Peyer's patch (tissue), 4 donors: ENCODE measurements at places on chromosomes 2 and 18.

GRCh38 chr2:55947752-55948151 lies 24.2 kb upstream of the EFEMP1 start:
- H3K4me3 ChIP-seq, result no peak overlapping the region
- no peak overlapping the region for H3K27ac ChIP-seq
- no peaks in the 10 kb centered on the region for H3K4me1 ChIP-seq
- no peaks in the 10 kb centered on the region for H3K27me3 ChIP-seq

DNA sequence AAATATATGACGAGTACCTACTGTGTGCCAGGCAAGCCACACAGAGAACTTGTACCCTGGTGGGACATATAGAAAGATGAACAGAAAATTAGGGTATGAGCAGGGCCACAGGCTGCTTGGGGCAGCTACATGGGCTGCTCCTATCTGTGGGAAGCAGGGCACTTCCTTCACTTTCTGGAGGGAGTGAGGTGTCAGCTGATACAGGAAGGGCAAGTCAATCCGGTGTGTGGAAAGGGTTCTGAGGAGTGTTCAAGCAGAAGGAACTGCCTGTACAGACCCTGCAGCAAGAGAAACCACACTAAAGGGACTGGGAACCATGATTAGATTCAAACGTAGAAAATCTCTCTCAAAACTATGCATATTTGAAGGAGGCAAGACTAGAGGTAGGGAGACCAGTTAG lies 58.6 kb upstream of the BCL11A start:
- no peaks in the 10 kb centered on the region for H3K36me3 ChIP-seq
- H3K4me3 ChIP-seq, result no peak overlapping the region
- no peaks in the 10 kb centered on the region for H3K27me3 ChIP-seq
- H3K27ac ChIP-seq, result no peak overlapping the region
- no peak for DNase-seq
- H3K4me1 ChIP-seq, result no peaks in the 10 kb centered on the region

DNA sequence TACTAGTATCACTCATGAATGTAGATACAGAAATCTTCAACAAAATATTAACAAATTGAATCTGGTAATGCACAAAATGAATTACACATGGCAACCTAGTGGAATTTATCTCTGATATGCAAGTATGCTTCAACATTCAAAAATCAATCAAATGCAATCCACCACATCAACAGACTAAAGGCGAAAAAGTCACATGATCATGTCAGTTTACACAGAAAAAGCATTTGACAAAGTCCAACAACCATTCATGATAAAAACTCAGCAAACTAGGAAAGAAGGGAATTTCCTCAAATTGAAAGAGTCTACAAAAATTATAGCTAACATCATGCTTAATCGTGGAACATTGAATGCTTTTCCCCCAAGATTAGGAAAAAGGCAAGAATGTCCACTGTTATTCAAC lies 150.5 kb upstream of the BCL2L11 start:
- DNase-seq, result no peak
- no peaks in the 10 kb centered on the region for H3K27me3 ChIP-seq
- no peak overlapping the region for H3K27ac ChIP-seq
- H3K4me3 ChIP-seq, result no peak overlapping the region

GRCh38 chr2:86488561-86489250 lies 47.5 kb downstream of the KDM3A start:
- no peak overlapping the region for H3K27ac ChIP-seq
- DNase-seq, result no peak
- no peak overlapping the region for H3K4me3 ChIP-seq
- H3K4me1 ChIP-seq, result no peaks in the 10 kb centered on the region
- no peaks in the 10 kb centered on the region for H3K36me3 ChIP-seq

DNA sequence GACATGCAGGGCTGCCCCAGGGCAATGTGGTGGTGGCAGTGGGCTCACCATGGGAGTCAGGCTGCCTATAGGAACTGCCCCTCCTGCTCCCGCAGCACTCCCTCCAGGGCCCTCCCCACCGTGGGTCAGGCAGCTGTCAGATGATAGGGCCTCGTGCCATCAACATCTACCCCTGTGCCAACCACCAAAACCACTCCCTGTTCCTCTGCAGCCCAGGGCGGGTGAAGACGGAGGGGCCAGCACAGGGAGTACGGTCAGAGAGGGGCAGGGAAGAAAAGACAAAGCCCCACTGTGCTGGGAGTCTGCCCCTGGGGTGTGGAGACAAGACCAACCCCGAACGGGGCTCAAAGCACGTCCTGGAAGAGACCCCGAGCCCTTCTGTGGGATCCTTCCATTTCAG lies 97.4 kb downstream of the TNS1 start:
- H3K36me3 ChIP-seq, result no peaks in the 10 kb centered on the region
- DNase-seq, result no peak
- no peaks in the 10 kb centered on the region for H3K4me1 ChIP-seq
- H3K27ac ChIP-seq, result peak overlapping the region; percentile 86
- no peaks in the 10 kb centered on the region for H3K27me3 ChIP-seq

GRCh38 chr2:234420408-234420807 lies 76.5 kb downstream of the ARL4C start:
- H3K4me3 ChIP-seq, result no peak overlapping the region
- DNase-seq, result peak; percentile 30
- H3K27me3 ChIP-seq, result no peaks in the 10 kb centered on the region
- no peak overlapping the region for H3K27ac ChIP-seq

DNA sequence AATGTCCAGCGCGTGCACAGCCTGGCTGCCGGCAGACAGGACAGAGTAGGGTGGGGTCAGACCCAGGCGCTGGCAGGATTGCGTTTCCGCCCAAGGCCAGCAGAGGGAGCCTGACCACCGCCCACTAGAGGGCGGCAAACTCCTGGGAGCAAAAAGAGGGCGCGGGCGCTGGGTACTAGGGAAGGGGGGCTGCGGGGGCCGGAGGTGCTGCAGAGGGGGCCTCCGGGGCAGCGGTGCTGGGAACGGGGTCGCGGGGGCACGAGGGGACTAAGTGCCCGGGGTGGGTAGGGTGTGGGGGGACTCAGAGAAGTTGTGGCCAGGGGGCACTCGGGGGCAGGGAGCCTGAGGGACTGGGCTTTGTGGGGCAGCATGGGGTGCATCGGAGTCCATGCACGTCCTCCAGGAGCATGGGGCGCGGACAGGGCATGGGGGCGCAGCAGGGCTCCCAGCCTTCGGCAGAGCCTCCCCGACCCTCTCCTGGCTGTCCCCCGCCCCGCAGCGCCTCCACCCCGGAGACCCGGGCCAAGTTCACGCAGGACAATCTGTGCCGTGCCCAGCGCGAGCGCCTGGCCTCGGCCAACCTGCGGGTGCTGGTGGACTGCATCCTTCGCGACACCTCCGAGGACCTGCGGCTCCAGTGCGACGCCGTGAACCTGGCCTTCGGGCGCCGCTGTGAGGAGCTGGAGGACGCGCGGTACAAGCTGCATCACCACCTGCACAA lies 3.2 kb downstream of the TEKT4 start:
- H3K4me3 ChIP-seq, result no peak overlapping the region
- H3K4me1 ChIP-seq, result no peaks in the 10 kb centered on the region
- no peaks in the 10 kb centered on the region for H3K27me3 ChIP-seq
- no peak overlapping the region for H3K27ac ChIP-seq

DNA sequence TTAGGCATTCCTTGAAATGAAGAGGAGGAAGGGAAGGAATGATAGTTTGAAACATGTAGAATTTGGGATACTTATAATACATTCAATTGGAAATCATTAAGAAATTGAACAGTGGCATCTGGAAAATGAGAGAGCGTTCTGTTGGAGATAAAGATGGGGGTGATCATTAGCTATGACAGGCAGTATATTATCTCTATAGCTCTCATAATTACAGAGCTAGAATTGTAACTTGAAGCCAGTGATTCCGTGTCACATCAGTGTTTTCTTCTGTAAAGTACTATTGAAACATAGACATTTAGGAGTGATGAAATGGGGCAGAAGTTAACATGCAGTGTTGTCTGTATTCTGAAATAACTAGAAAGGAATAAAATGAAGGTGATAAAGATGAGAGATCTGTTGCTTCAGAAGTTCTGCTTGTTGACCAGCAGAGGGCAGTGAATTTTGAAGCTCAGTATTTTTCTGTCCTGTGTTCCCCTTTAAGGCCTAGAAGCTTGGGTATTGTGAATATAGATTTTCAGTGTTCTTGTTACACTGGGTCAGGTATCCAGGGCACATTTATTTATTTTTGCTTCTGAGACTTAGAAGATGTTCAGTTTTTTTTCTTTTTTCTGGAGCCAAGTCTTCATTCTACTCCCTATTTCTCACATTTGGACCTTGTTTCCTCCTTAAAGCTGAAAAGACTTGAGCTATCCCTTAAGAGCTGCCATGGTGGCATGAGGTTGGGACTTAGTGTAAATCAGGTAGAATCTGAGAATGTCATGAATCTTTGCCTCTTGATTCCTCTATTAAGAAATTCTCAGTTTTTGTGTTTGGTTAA lies 157.4 kb downstream of the TAF4B start:
- H3K27ac ChIP-seq, result no peak overlapping the region
- DNase-seq, result no peak
- H3K36me3 ChIP-seq, result no peaks in the 10 kb centered on the region
- H3K27me3 ChIP-seq, result no peaks in the 10 kb centered on the region
- no peaks in the 10 kb centered on the region for H3K4me1 ChIP-seq

- H3K36me3 ChIP-seq, result no peaks in the 10 kb centered on the region
- DNase-seq, result no peak
- H3K27me3 ChIP-seq, result no peaks in the 10 kb centered on the region
- H3K4me3 ChIP-seq, result no peak overlapping the region
These were observed 265.5 kb downstream of the NAPG start for GRCh38 chr18:10791169-10791831.

GRCh38 chr18:63131106-63131958 lies 188.2 kb downstream of the BCL2 start:
- peak; percentile 87 for DNase-seq
- H3K4me1 ChIP-seq, result no peaks in the 10 kb centered on the region
- no peak overlapping the region for H3K4me3 ChIP-seq
- peak overlapping the region; percentile 4 for H3K27ac ChIP-seq
- no peaks in the 10 kb centered on the region for H3K36me3 ChIP-seq
- no peaks in the 10 kb centered on the region for H3K27me3 ChIP-seq

DNA sequence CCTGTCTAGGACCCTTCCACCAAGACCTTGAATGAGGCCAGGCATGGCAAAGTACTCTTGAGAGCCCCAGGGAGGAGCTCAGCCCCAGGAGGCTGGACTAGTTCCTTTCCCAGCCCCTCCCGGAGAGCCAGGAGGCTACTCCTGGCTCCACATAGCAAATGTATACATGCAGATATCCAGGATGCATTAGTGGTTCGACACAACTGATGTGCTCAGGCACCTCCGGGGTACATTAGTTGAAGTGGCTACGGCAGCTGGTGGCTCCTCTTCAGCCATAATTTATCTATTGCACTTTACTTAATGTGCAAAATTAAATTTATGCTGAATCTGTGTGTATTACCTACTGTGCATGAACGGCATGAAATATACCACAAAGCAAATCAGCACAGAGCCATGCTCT lies 182.8 kb upstream of the MEIS1 start:
- no peak overlapping the region for H3K27ac ChIP-seq
- H3K27me3 ChIP-seq, result no peaks in the 10 kb centered on the region
- DNase-seq, result no peak
- H3K4me3 ChIP-seq, result no peak overlapping the region
- H3K4me1 ChIP-seq, result no peaks in the 10 kb centered on the region

DNA sequence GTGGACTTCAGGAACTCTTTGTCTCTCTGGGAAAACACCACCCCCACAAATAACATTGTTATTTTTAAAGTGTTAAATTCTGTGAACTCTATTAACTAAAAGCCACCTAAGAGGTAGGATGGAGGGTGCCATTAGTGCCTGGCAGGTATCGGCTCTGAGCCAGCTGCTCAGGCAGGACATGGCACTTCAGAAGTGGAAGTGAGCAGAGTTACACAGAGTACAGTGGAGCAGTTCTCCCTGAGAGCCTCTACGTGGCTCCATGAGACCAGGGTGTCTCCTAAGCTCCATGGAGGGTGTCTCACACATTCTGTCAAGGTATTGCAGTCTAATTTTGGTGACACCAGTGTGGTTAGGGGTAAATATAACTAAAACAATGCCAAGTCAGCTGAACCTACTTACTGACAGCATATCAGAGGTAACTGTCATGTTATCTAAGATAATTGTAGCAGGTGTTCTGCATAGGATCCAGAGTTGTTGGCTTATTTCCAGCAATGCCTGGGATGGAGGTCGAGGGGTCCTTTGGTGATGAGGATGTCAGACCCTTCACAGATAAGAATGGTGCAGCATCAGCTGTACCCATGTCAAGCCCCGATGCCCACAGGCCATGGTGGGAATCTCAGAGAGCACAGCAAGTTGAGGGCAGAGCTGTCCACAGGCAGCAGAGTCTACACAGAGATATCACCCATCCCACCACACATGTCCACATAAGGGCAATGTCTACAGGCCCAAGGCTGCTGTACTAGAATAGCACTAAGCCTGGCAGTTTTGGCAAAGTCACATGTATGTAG lies 8.6 kb upstream of the MALL start:
- no peak overlapping the region for H3K27ac ChIP-seq
- DNase-seq, result no peak
- H3K4me3 ChIP-seq, result no peak overlapping the region
- H3K4me1 ChIP-seq, result no peaks in the 10 kb centered on the region
- H3K36me3 ChIP-seq, result no peaks in the 10 kb centered on the region

DNA sequence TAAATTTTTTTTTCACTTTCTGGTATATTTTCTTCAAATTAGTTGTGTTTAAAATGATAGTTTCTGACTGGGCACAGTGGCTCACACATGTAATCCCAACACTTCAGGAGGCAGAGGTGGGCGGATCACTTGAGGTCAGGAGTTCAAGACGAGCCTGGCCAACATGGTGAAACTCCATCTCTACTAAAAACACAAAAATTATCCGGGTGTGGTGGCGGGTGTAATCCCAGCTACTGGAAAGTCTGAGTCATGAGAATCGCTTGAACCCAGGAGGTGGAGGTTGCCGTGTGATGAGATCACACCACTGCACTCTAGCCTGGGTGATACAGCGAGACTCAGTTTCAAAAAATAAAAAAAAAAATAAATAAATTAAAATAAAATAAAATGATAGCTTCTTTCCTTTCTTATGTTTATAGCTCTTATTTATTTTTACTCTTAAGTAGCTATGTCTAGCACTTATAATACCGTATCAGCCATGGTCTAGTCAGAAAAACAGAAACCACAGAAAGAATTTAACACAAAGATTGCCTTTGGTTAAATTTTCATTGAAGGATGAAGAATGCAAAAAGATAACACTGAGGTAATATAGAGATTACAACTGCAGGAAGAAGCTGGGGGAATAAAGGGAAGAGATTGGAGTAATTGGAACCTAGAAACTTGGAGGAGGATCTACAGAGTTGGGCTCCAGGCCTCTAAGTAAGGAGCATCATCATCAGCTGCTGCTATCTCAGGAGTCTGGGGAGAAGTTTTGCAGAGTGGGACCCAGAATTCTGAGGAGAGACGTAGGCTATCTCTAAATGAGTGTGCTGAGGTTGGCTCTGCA lies 54.7 kb upstream of the MBOAT2 start:
- no peaks in the 10 kb centered on the region for H3K4me1 ChIP-seq
- H3K4me3 ChIP-seq, result no peak overlapping the region
- H3K36me3 ChIP-seq, result no peaks in the 10 kb centered on the region
- no peak overlapping the region for H3K27ac ChIP-seq
- DNase-seq, result no peak

GRCh38 chr2:208311321-208311720 lies 45.3 kb downstream of the PIKFYVE start:
- H3K27ac ChIP-seq, result no peak overlapping the region
- H3K27me3 ChIP-seq, result no peaks in the 10 kb centered on the region
- DNase-seq, result no peak
- no peak overlapping the region for H3K4me3 ChIP-seq
- no peaks in the 10 kb centered on the region for H3K36me3 ChIP-seq
